ENCODE measurements at places on chromosomes 11 and 22.

- DNase-seq = no peak
Measured at GRCh38 chr11:120332822-120333716, 3.1 kb upstream of the ARHGEF12 start.

DNA sequence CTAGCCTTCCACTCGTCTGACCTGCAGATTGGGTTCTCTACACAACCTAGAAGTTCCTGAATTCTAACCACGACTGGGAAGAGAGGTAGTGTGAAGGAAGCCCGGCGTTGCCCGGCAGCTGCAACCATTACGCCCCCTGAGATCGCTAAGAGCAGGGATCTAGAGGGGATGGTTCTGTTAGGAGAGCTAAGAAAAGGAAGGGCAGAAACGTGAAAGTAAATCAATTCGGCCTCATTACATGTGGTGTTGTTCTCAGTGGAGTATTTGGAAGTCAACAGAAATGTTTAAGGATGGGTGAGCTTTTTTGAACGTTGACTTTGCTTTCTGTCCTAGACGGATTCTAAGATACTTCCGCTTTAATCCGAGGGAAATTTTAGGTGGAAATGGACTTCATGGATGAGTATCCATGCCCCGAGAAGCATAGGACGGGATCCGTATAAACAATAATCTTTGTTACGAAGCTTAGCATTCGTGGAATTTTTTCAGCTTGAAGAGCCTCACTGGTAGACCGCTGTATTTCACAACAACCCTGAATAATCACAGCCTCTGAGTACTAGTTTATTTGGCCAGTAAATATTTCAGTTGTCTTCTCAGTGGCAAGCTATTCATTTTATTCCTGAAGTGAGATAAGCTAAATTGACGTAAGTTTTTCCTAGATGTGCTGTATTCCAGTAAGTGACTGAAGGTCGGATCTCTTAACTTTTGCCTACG lies 629 bp downstream of the ATP5MG start:
- no peak for DNase-seq

DNA sequence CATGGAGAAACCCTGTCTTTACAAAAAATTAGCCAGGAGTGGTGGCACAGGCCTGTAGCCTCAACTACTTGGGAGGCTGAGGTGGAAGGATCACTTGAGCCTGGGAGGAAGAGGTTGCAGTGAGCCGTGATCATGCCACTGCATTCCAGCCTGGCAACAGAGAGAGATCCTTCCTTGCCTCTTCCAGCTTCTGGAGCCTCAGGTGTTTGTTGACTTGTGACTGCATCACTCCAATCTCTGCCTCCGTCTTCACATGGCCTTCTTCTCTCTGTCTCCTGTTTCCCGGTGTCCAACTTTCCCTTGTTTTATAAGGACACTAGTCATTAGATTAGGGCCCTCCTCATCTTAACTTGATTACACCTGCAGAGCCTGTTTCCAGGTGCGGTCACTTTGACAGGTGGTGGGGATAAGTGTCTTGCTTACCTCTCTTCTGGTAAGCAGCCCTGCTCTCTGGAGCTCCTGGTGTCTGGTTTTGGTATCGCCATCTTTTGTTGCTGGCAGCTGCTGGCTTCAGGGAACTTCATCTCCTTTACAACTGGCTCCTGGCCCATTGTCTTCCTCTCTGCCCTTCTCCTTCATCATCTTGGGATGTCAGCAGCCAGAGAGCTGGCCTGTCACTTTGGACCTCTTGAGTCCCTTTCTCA lies 8.2 kb upstream of the USP2 start:
- DNase-seq = no peak

DNA sequence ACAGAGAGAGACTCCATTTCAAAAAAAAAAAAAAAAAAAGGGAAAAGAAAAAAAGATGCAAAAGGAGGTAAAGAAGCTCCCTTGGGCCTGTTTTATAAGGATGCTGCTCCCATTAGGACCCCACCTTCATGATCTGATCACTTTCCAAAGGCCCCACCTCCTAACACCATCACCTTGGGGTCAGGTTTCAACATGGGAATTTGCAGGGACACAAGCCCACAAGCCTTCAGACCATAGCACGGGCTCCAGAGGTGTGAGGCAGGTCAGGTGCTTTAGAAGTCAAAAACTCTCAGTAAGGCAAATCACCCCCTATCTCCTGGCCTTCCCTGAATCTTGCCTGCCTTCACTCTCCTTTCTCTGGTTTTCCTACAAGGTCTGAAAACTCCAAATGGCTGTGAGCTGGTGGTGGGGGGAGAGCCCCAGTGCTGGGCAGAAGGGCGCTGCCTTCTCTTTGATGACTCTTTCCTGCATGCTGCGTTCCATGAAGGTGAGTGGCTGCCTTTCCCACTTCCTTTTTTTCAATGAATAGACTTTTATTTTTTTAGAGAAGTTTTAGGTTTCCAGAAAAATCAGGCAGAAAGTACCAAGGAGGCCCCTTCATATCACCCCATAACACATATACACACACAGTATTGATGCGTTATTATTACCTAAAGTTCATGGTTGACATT lies 13.2 kb downstream of the ASPHD2 start:
- DNase-seq = no peak

DNA sequence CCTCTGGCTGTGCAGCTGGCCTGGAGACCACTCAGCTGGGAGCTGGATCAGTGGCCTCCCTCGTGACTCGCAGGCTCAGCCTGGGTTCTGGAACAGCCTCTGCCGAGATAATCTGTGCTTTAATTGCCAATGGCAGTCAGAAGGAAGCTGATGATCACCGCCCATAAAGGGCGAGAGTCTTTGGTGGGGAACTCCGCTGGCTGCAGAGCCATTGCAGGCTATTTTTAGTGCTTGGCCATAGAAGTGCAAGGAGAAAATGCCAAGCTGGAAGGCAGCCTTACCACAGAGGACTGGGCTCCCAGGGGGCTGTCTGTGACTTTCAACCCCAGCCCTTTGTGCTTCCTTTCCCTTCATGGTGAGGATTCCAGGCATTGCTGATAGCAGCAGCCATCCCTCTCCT lies 62.2 kb upstream of the TENM4 start:
- DNase-seq = no peak

GRCh38 chr11:72634472-72635095 lies 39.6 kb downstream of the PDE2A start:
- no peak for DNase-seq

- DNase-seq = no peak
Measured at GRCh38 chr11:70290361-70291065, 20.0 kb downstream of the PPFIA1 start.

DNA sequence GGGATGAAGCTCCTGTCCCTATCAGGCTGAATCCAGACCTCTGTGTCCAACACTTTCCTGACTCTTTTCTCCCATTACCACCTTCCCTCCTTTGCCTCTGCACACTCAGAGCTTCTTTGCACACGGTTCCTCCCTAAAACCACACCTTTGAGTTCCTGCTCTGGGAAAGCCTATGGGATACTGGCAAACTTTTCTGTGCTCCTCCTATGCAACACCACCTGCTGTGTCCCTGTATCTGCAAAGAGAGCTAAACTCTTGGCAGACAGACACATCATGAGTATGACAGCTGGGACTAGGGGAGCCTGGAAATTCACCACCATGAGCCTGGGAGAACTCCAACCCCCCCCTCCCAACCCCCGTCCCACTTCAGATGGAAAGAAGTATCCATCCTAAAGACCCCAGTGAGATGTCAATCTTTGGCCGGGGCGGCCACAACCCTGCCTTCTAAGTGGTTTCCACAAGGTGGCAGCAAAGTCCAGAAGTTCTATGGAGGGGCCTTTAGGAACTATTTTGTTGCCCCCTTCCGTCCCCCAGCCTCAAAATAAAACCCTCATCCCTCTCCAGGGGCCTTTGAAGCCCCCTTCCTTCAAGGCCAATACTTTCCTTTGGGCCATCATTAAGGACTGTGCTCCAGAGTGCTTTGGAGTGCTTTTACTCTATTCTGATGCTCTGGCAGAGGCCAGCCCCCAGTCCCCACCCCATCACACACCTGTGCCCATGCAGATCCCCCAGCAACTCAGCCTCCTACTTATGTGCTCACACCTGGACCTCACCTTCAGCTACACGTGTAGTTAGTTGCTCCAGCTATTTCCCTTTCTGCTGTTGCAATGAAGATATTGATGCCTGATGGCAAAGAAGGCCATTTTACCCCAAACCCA lies 19.4 kb downstream of the HTR3A start:
- DNase-seq = no peak

DNA sequence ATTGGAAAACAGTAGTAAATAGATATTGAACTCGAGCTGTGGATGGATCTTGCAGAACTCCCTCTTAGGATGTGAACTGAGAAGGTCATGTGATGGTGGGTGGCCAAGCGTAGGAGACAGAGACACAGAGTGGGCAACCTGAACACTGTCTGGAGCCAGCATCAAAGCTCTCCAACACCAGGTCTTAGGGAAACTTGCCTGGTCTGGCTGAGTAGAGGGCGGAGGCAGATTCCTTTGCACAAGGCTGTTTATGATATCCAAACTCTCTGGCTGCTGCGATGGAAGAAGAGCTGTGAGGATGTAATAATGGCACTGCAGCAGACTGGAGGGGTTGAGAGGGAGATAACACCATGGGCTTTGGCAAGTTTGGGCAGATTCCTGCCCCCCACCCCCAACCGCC lies 10.1 kb downstream of the NAV2 start:
- DNase-seq = no peak
